ENCODE measurements at places on chromosomes 1 and 21.

- peaks cover 8% of the 10 kb centered on the region for H3K27me3 ChIP-seq
- H3K27ac ChIP-seq: no peak overlapping the region
- H3K4me1 ChIP-seq: no peaks in the 10 kb centered on the region
- H3K4me3 ChIP-seq: no peak overlapping the region
- no peak for DNase-seq
These were observed 11.0 kb upstream of the CASQ1 start for GRCh38 chr1:160179336-160179735.

GRCh38 chr1:52306227-52307006 lies 59.6 kb downstream of the CC2D1B start:
- no peak overlapping the region for H3K27ac ChIP-seq
- no peaks in the 10 kb centered on the region for H3K36me3 ChIP-seq
- no peaks in the 10 kb centered on the region for H3K27me3 ChIP-seq
- H3K4me1 ChIP-seq: no peaks in the 10 kb centered on the region
- no peak overlapping the region for H3K4me3 ChIP-seq

GRCh38 chr1:234638832-234639799 lies 29.1 kb upstream of the IRF2BP2 start:
- no peak overlapping the region for H3K27ac ChIP-seq
- no peak for DNase-seq
- no peak overlapping the region for H3K4me3 ChIP-seq
- H3K27me3 ChIP-seq: no peaks in the 10 kb centered on the region
- no peaks in the 10 kb centered on the region for H3K4me1 ChIP-seq

DNA sequence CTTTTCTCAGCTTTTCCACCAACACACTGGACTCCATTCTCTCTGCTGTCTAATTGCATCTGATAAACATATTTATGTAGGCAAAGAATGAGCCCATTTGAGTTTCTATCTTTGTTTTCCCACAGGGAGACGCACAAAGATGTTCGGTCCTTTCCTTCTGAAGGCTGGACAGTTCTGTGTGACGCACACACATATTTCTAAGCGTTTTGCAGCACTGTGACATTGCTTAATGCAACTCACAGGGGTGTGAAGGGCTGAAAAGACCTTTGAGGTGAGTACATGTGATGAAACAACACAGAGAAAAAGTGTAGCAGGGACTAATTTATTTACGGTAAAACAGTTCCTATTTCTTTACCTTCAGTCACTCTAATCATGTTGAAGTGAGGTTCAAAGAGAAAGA lies 323.1 kb upstream of the RUNX1 start:
- DNase-seq: no peak
- no peaks in the 10 kb centered on the region for H3K4me1 ChIP-seq
- no peaks in the 10 kb centered on the region for H3K36me3 ChIP-seq
- no peak overlapping the region for H3K27ac ChIP-seq
- H3K27me3 ChIP-seq: no peaks in the 10 kb centered on the region

DNA sequence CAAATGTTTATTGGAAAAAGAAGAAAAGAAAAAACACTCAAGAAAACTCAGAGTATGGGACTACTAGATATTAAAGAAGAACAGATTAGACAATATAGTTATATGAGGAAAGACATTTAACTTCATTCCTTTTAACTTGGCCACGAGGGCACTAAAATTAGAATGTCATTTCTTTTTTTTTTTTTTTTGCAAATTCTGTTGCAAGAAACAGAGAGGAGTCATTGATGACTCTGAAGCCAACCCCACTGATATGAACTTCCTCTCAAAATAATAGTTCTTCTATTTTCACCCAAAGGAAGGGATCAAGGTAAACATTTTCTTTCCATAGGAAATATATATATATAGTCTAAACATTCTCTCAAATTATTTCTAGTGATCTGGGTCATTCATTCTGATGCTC lies 24.6 kb upstream of the PEX19 start:
- H3K36me3 ChIP-seq: peaks cover 90% of the 10 kb centered on the region
- H3K4me1 ChIP-seq: peaks cover 39% of the 10 kb centered on the region
- H3K27ac ChIP-seq: no peak overlapping the region
- no peaks in the 10 kb centered on the region for H3K27me3 ChIP-seq

DNA sequence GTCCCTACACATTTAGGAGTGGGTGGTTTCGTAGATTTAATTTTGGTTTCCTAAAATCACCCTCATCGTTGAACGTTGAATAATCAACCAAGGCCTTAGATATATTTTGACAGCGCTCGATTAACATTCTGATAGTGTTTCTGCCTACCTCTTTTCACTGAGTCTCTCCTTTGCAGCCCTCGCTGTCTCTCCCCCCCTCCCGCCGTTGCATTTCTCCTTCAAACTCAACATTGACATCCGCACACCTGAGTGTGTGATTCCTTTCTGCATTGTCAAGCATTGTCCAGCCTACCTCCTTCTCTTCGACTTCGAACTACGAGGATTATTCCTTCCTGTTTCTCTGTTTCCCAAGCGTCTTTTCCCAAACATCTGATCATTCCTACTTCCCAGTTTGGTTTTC lies 1.8 kb upstream of the ADAMTS1 start:
- H3K4me1 ChIP-seq: peaks cover 36% of the 10 kb centered on the region
- no peaks in the 10 kb centered on the region for H3K36me3 ChIP-seq
- no peak overlapping the region for H3K4me3 ChIP-seq
- peaks cover 52% of the 10 kb centered on the region for H3K27me3 ChIP-seq
- no peak for DNase-seq

DNA sequence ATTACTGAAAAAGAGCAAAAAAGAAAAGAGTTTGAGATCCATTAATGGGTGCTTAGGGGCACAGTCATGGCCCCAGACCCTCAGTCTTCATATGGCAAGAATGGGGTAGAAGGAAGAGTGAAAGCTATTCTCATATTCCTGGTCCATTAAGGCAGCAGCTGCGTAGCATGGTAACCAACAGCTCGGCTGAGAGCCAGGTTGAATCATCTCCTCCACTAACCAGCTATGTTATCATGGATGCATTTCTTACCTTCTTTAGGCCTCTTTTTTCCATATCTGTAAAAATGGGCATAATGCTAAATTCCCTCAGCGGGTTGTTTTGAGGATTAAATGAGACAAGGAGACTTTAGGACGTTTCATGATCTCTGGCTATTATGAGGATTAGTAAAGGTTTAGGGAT lies 15.0 kb upstream of the SARS1 start:
- H3K27me3 ChIP-seq: no peaks in the 10 kb centered on the region
- no peak overlapping the region for H3K4me3 ChIP-seq
- no peak overlapping the region for H3K27ac ChIP-seq
- H3K36me3 ChIP-seq: no peaks in the 10 kb centered on the region
- peaks cover 17% of the 10 kb centered on the region for H3K4me1 ChIP-seq

GRCh38 chr1:26814377-26814776 lies 12.1 kb upstream of the ZDHHC18 start:
- H3K4me3 ChIP-seq: no peak overlapping the region
- H3K4me1 ChIP-seq: peaks cover 7% of the 10 kb centered on the region

DNA sequence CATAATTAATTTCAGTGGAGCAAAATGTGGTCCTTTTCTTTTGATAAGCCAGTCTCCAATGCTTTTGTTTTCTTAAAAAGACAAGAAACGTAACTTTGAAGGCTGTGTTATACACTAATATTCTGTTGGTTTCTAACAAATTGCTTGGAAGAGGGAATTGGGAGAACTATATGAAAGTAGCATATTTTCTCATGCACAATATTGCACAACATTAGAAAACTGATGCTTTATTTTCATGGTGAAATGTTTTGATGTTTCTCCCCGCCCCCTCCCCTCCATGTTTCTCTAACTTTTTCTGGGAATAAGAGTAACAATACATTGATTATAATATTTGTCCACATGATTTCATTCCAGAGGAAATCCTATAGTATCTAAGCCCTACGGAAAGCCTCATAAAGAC lies 115.4 kb downstream of the OLFML2B start:
- no peaks in the 10 kb centered on the region for H3K27me3 ChIP-seq
- peaks cover 21% of the 10 kb centered on the region for H3K36me3 ChIP-seq
- no peak overlapping the region for H3K27ac ChIP-seq
- no peaks in the 10 kb centered on the region for H3K4me1 ChIP-seq
- no peak for DNase-seq

DNA sequence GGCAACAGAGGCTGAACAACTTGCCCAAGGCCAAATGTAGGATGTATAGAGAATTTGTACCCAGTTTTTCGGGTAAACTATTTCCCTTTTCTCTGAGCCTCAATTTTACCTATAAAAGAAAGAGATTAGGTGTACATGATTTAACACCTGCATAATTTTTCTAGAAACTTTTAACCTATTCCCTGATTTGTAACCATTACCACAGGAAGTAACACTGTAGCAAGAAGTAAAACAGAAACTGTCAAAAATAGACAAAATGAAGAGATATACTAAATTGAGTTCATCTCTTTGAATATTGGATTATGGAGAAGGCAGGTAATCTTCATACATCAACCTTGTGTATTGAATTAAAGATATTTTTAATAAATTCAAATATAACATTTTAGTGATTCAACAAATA lies 136.2 kb downstream of the ZC3H11B start:
- H3K4me3 ChIP-seq: no peak overlapping the region
- H3K27me3 ChIP-seq: no peaks in the 10 kb centered on the region
- peaks cover 3% of the 10 kb centered on the region for H3K4me1 ChIP-seq

GRCh38 chr21:36211660-36212512 lies 55.3 kb downstream of the DOP1B start:
- H3K4me1 ChIP-seq: peaks cover 3% of the 10 kb centered on the region
- H3K27me3 ChIP-seq: no peaks in the 10 kb centered on the region
- no peak for DNase-seq
- no peak overlapping the region for H3K27ac ChIP-seq
- no peak overlapping the region for H3K4me3 ChIP-seq

DNA sequence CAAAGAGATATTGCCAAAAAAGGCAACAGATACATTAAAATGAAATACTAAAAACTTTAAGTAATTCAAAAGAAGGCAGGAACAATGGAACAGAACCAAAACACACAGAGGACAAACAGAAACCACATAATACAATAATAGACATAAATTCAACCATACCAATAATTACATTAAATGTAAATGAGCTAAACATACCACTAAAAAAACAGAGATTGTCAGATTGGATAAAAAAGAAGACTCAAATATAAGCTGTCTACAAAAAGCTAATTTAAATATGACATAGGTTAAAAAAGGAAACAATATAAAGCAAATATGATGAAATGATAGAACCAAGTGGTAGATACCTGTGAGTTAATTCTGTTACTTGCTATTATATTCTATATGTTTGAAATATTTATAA lies 44.1 kb upstream of the ATP5PO start:
- no peaks in the 10 kb centered on the region for H3K27me3 ChIP-seq
- no peak overlapping the region for H3K27ac ChIP-seq
- H3K4me1 ChIP-seq: no peaks in the 10 kb centered on the region
- H3K4me3 ChIP-seq: no peak overlapping the region
- no peak for DNase-seq

DNA sequence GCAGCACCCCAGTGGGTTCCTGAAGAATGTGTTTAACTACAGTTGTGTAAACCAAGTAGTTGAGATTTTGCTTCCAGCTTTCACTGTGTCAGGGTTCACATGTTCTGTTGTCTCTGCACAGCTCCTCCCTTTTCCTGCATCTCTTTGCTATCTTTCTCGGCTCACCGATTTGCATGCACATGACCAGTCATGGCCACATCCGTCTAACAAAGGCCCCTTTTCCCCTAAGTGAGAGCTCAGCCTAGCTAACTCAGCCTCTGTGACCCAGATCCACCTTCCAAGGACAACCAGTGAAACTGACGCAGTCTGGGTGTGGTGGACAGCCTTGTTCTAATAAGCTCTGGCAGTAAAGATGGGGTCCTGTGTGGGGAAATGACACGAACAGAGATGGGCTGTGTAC lies 101.1 kb downstream of the ZP4 start:
- H3K27ac ChIP-seq: no peak overlapping the region
- no peaks in the 10 kb centered on the region for H3K36me3 ChIP-seq
- no peaks in the 10 kb centered on the region for H3K27me3 ChIP-seq
- no peak overlapping the region for H3K4me3 ChIP-seq

DNA sequence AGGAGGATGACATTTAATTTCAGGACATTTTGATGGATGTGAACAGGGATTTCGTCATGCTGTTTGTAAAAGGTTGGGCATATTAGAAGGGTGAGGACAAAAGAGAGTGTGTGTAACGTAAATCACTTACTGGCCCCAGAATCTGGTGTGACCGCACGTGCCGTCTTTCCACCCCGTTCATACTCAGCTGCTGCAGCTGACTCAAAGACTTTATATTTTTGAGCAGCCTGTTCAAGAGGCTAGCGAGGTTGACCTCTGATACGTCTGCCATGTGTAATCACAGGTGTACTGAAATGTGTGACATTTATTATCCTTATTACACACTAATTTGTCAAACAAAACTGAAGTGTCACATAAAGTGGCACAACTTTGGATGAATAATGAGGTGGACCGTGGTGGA lies 66.5 kb upstream of the ERRFI1 start:
- DNase-seq: no peak
- H3K36me3 ChIP-seq: no peaks in the 10 kb centered on the region
- no peak overlapping the region for H3K4me3 ChIP-seq

- no peaks in the 10 kb centered on the region for H3K27me3 ChIP-seq
- peaks cover 8% of the 10 kb centered on the region for H3K4me1 ChIP-seq
- H3K36me3 ChIP-seq: peaks cover 30% of the 10 kb centered on the region
- H3K4me3 ChIP-seq: no peak overlapping the region
These were observed 68.7 kb downstream of the DEGS1 start for GRCh38 chr1:224251741-224252146.

GRCh38 chr1:224623743-224624333 lies 7.7 kb downstream of the CNIH3 start:
- H3K27ac ChIP-seq: no peak overlapping the region
- no peak for DNase-seq
- no peaks in the 10 kb centered on the region for H3K4me1 ChIP-seq
- peaks cover 32% of the 10 kb centered on the region for H3K27me3 ChIP-seq

- H3K27me3 ChIP-seq: no peaks in the 10 kb centered on the region
- H3K4me1 ChIP-seq: peaks cover 11% of the 10 kb centered on the region
- H3K36me3 ChIP-seq: peaks cover 19% of the 10 kb centered on the region
- H3K27ac ChIP-seq: no peak overlapping the region
- no peak for DNase-seq
- no peak overlapping the region for H3K4me3 ChIP-seq
These were observed 83.4 kb downstream of the LRRN2 start for GRCh38 chr1:204602111-204602579.

DNA sequence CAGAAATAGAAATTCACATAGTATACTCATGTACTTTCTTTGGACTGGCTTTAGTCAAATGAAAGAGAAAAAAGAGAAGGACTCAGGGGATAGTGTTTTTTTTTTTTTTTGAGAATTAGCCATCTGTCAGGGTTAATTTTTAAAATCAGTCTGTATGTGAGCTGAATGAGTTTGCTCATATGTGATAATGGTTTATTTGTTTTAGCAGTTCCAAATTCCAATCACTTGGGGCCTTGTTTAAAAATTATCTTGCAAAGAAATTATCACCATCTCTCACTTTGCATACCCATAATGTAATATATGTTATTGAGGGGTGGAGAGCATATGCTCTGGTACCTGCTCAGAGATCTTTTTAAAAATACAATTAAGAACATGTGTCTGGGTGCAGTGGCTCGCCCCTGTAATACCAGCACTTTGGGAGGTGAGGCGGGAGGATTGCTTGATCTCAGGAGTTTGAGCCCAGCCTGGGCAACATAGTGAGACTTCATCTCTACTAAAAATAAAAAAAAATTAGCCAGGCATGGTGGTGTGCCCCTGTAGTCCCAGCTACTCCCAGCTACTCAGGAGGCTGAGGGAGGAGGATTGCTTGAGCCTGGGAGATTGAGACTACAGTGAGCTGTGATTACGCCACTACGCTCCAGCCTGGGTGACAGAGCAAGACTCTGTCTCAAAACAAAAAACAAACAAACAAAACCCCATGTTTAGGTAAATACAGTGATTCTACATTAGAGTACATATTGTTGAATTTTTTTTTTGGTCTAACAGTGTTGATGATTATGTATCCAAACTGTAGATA lies 19.7 kb downstream of the GNAI3 start:
- peaks cover 2% of the 10 kb centered on the region for H3K36me3 ChIP-seq
- no peak overlapping the region for H3K27ac ChIP-seq
- DNase-seq: no peak
- H3K4me3 ChIP-seq: peak overlapping the region; percentile 50
- H3K4me1 ChIP-seq: peaks cover 35% of the 10 kb centered on the region
- no peaks in the 10 kb centered on the region for H3K27me3 ChIP-seq
